ENCODE measurements at places on chromosomes 7 and 10. TPM values are rescaled to one million over a fixed set of nuclear protein-coding genes. Genes with fewer than 3 reads are reported as not detected.
A peak's percentile ranks its signal among the peaks of the same experiment; 100 is the strongest.

The LBX1 gene
- total RNA-seq = not detected

The ELFN1 gene
- 2.4 TPM for total RNA-seq

The C10orf95 gene
- total RNA-seq = not detected

DNA sequence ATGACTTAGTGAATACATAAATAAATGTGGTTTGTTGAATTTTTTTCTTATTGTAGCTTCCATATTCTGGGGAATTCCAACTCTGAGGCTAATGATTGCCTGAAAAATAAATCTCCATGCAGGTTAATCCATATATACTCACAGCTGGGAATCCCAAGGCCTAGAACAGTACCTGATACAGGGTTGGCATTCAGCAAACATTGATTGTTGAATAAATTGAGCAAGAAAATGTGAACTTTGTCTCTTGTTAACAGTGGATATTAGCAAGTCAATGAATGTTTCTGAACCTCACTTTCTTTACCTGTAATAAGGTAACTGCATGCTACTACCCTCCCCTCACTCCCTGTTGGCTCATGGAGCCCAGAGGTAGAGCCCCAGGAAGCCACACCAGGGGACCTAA lies 253.6 kb upstream of the AOAH start:
- no peak for DNase-seq

DNA sequence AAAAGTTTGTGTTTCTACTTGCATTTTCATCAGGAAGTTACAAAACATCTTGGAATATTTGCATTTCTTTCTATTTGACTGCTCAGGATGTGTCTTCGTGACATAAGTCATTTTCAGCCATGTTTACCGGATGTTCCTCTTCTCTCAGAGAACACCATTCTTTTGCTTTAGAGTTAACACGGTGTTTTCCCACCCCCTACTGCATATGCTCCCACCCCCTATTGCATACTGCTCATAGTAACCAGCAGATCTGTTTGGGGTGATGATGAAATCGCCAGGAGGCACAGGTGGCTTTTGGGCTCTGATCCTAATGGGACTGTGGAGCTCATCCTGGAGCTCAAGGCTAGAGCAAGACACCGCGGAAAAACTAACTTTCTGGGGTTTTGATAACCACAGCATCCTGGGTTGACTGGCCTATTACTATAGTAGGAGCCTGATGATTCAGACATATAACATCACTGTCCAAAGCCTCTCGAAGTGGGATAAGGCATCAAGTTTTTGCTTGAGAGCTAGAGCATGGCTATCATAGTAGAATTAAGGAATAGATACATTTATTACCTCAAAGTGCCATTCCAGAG lies 65.1 kb upstream of the BET1 start:
- no peak for DNase-seq

- DNase-seq = no peak
These were observed 127.4 kb upstream of the INHBA start for GRCh38 chr7:41830271-41830670.

DNA sequence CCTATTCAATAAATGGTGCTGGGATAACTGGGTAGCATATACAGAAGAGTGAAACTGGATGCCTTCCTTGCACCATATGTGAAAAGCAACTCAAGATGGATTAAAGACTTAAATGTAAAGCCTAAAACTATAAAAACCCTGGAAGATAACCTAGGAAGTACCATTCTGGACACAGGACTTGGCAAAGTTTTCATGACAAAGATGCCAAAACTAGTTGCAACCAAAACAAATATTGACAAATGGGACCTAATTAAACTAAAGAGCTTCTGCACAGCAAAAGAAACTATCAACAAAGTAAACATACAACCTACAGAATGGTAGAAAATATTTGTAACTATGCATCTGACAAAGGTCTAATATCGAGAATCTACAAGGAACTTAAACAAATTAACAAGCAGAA lies 129.1 kb upstream of the CTBP2 start:
- no peak for DNase-seq

DNA sequence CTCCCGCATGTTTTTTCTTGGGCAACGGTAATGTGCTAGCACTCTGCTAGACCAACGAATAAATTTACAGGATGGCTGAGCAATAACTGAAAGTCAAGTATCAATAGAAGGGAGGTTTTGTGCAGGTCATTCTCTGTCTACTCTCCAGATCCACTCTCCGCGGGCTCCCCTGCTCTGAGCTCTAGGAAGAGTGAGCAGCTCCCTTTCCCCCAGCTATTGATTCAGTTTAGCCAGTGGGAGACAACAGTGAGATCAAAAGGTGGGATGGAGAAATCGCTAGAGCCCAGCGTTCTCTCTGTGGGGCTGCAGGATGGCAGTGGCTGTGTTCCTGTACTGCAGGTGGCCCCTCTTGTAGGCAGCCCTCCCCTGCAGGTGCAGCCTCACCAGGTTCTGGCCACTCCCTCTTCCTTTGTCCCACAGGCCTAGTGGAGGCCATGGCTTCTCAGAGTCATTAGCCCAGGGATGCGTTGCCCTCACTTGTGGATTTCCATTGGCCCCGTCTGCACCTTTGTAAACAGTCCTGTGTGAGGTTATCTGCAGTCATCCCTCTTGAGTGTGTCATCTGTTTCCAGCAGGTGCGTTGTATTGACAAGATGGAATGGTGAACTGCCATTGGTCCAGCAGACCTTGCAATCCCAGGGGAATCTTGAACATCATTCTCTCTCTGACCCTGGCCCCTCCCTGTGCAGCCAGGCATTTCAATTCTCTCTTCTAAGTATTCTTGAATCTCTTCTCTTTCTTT lies 11.1 kb downstream of the MSRB2 start:
- no peak for DNase-seq

- no peak for DNase-seq
These were observed 25.8 kb downstream of the TMEM254 start for GRCh38 chr10:80104066-80104926.

DNA sequence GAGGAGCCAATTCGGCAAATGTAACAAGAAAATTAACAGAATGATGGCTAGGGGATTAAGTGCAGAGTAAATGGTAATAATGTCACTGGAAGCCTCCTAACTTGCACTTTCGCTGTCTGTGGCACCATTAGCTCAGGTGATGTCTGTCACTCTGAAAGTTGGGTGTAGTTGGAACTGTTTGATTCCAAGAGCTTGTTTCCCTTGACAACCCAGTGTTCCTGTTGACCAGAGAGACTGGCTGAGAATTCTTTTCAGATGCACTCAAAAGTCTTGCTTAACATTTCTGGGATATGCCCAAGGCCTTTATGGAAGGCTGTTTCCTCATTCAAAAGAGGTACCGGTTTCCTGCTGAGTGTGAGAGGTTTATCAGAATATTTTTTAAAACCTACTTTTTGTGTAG lies 49.6 kb downstream of the PLPP4 start:
- no peak for DNase-seq

DNA sequence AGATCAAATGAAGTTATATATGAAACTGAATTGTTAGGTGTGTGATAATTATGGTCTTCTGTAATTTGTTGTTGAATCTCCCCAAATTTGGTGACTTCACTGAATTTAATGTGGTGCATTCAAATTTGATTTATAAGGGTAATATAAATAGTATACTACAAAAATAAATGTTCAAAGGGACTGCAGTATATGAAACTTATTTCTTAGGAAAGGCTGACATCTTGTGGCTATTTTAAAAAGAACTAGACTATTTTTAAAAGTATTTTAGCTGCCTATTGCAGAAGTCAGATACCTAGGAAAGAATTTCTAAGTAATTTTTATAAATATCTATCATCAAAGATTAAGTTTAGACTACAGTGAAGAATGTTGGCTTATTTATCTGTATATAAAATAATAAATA lies 36.6 kb downstream of the ATRNL1 start:
- no peak for DNase-seq

- peak; percentile 83 for DNase-seq
These were observed 5.5 kb upstream of the STEAP4 start for GRCh38 chr7:88312061-88312663.

DNA sequence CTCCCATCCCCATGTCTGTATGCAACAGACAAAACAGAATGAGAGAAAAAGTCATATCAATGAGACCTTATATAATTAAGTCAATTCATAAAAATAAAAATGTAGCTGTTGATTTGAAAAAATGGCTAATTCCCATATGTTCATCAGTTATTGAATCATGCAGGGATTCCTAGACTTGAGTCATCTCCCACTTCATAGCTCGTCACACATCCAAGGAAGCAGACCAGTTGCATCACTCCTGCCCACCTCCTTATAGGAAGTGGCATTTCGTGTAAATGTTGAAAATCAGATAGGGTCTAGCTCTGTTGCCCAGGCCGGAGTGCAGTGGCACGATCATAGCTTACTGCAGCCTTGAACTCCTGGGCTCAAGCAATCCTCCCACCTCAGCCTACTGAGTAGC lies 56.1 kb upstream of the SH2B2 start:
- no peak for DNase-seq

- DNase-seq = no peak
These were observed 74.4 kb downstream of the SEPTIN7 start for GRCh38 chr7:35875292-35875691.

GRCh38 chr10:92181575-92181974 lies 109.3 kb downstream of the CPEB3 start:
- DNase-seq = no peak

DNA sequence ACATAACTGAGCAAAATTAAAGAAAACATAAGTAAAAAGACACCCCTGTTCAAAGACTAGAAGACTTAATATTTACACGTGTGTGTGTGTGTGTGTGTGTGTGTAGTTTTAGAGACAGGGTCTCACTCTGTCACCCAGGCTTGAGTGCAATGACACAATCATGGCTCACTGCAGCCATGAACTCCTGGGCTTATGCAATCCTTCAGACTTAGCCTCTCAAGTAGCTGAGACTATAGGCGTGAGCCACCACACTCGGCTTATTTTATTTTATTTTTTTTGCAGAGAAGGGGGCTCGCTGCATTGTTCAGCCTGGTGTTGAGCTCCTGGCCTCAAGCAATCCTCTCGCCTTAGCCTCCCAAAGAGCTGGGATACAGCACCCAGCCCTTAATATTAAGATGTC lies 90.3 kb downstream of the JMJD1C start:
- no peak for DNase-seq
